ENCODE measurements at places on chromosomes 12 and 14. TPM values are rescaled to one million over a fixed set of nuclear protein-coding genes. Genes with fewer than 3 reads are reported as not detected.

- H3K36me3 ChIP-seq: no peaks in the 10 kb centered on the region
- H3K4me3 ChIP-seq: peak overlapping the region; percentile 64
- 0 out of 2 replicates have a peak, but pooled peaks cover 2% of the 10 kb centered on the region for H3K27me3 ChIP-seq
These were observed 18.8 kb upstream of the NR4A1 start for GRCh38 chr12:52032446-52032803.

DNA sequence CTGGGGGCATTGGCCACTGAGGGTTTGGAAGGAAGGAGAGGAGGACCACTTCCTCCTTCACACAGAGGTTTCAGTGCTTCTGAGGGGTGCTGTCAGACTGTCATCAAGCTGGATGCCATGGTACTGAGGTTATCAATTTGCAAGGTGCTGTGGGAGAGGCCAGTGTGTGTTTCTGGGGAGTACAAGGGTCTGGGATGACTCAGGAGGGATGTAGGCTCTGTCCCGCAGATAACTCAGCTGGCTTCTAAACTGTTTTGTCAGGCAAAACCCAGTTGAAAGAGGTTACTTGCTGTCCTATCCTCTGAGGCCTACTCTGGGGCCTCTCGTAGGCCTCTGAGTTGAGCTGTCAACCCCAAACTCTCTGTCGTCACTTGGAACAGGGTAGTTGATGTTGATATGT, 22.8 kb downstream of the ADCK1 start:
- no peak overlapping the region for H3K27ac ChIP-seq
- H3K4me1 ChIP-seq: no peaks in the 10 kb centered on the region
- no peak overlapping the region for H3K4me3 ChIP-seq
- DNase-seq: no peak
- no peaks in the 10 kb centered on the region for H3K27me3 ChIP-seq

GRCh38 chr12:54929998-54930397, 54.6 kb downstream of the TESPA1 start:
- H3K27ac ChIP-seq: no peak overlapping the region
- no peaks in the 10 kb centered on the region for H3K27me3 ChIP-seq
- DNase-seq: no peak

GRCh38 chr12:15050659-15051058, 77.8 kb downstream of the PDE6H start:
- no peaks in the 10 kb centered on the region for H3K27me3 ChIP-seq
- no peak overlapping the region for H3K4me3 ChIP-seq
- H3K27ac ChIP-seq: no peak overlapping the region

DNA sequence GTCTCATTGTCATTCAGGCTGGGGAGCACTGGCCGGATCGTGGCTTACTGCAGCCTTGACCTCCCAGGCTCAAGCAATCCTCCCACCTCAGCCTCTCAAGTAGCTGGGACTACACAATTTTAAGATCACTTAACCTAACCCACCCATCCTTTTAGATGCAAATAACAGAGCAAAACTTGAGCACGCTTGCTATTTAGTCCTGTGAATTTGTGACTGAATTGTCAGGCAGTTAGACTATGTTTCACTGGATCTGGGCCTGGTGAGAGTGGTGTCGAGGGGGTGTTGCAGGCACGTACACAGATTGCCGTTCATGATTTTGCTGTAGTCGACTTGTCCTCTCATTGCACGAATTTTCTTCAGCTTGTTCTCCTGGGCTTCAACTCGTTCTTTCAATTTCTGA, 38.2 kb downstream of the ZFYVE21 start:
- H3K36me3 ChIP-seq: no peaks in the 10 kb centered on the region
- no peaks in the 10 kb centered on the region for H3K4me1 ChIP-seq
- DNase-seq: no peak
- no peak overlapping the region for H3K27ac ChIP-seq
- H3K4me3 ChIP-seq: no peak overlapping the region

Gene CNTN1
- not detected for total RNA-seq

GRCh38 chr12:106760184-106760531, 14.3 kb upstream of the RIC8B start:
- no peak for DNase-seq
- H3K4me3 ChIP-seq: no peak overlapping the region
- no peaks in the 10 kb centered on the region for H3K27me3 ChIP-seq
- no peaks in the 10 kb centered on the region for H3K4me1 ChIP-seq
- no peak overlapping the region for H3K27ac ChIP-seq

Gene KCNJ8
- total RNA-seq: not detected

DNA sequence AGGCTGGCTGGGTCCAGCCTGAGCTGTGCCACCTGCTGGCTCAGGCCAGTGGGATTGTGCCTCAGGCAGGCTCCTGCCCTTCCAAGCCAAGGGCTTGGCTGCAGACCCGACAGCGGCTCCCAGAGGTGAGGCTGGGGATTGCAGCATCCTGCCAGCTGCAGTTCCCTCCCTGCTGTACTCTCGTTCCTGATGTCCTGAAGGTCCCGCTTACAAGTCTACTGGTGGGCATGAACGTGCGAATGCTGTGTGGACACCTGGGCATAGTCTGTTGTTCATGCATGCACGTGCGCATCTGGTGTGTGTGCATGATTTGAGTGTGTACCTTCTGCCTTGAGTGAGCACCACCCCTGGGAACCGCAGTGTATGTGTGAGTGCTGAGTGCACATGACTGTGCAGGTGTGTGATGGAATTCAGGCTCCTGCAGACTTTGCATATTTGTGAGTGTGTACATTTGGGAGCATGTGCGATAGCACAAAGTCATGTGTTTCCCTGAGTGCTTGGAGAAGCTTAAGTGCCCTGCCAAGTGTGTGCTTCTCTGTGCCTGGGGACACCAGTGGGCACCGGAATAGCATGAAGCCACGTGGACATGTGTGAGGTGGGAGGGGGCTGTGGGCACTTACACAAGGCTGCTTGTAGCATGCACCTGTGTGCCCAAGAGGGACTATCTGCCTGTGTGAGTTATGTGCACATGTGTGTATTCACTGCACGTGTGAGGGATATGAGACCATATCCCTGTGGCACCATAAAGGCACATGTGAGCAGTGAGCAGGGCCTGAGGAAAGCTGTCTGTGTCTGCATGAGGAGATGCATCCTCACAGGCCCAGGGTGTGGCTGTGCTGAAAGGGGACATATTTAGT, 19.3 kb upstream of the KRT7 start:
- H3K4me3 ChIP-seq: no peak overlapping the region
- H3K4me1 ChIP-seq: peaks cover 51% of the 10 kb centered on the region
- peak; percentile 87 for DNase-seq
- H3K36me3 ChIP-seq: no peaks in the 10 kb centered on the region

Gene TAS2R30
- 0.74 TPM for total RNA-seq

- DNase-seq: no peak
- H3K27me3 ChIP-seq: no peaks in the 10 kb centered on the region
- H3K4me1 ChIP-seq: no peaks in the 10 kb centered on the region
- no peak overlapping the region for H3K4me3 ChIP-seq
- H3K27ac ChIP-seq: no peak overlapping the region
- no peaks in the 10 kb centered on the region for H3K36me3 ChIP-seq
These were observed 1493.1 kb upstream of the FLRT2 start for GRCh38 chr14:84036840-84037239.

DNA sequence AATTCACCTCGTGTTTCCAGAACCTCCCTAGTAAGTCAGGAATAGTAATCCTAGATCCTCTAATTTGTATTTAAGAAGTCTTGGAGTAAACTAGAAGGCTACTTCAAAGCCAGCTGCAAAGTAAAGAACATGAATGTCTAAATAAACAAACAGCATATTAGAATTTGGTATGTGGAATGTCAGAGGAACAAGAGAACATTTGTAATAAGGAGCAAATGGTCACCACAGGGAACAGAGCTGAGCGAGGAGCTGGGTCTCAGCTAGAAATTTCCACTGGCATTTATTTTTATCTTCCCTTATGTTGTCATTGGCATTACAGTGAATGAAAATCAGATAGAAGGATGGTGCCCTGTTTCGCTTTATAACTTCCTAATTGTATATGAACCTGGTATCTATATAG, 50.2 kb downstream of the FRMD6 start:
- no peaks in the 10 kb centered on the region for H3K4me1 ChIP-seq
- no peak overlapping the region for H3K4me3 ChIP-seq
- no peak overlapping the region for H3K27ac ChIP-seq
- no peak for DNase-seq
- no peaks in the 10 kb centered on the region for H3K27me3 ChIP-seq

- DNase-seq: no peak
- no peaks in the 10 kb centered on the region for H3K27me3 ChIP-seq
- no peaks in the 10 kb centered on the region for H3K4me1 ChIP-seq
- H3K4me3 ChIP-seq: no peak overlapping the region
These were observed 69.8 kb downstream of the GAS2L3 start for GRCh38 chr12:100643246-100643645.

Gene DIO3
- total RNA-seq: 4.4 TPM

DNA sequence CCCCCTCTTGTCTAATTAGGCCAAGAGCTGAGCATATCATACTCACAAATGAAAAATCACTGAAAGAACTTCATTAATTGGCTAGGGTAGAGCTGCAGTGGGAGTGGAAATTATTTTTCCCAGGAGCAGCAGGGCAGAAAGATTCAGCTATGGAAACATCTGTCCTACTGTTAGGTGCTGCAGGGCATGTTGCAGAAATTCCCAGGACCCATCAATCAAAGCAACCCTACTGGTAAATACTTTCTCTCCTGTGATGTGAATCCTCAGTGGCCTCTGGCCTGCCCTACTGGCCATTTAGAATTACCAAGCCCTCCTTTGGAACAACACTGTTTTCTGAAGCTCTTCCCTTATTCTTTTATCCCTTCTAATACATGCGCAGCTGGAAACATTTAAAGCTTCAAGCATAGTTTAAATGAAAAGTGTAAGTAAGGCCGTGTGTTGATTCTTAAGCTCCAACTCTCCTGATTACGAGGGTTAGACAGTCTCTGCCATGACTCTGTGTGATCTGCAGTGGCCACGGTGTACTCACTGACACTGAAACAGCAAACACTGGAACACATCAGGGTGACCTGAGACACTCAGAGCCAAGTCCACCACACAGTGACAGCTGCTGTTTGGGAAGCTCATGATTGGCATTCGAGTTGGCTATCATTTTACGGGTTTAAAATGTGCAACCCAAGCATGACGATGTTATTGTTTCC, 62.6 kb upstream of the TMCC3 start:
- H3K27me3 ChIP-seq: peaks cover 6% of the 10 kb centered on the region
- no peak for DNase-seq
- H3K4me1 ChIP-seq: no peaks in the 10 kb centered on the region
- H3K36me3 ChIP-seq: no peaks in the 10 kb centered on the region
- no peak overlapping the region for H3K27ac ChIP-seq

- no peaks in the 10 kb centered on the region for H3K36me3 ChIP-seq
- H3K27me3 ChIP-seq: no peaks in the 10 kb centered on the region
- H3K4me3 ChIP-seq: no peak overlapping the region
- DNase-seq: no peak
- no peaks in the 10 kb centered on the region for H3K4me1 ChIP-seq
These were observed 48.3 kb downstream of the DNAI7 start for GRCh38 chr12:25146686-25147085.

Gene RERG
- total RNA-seq: not detected

Gene INSM2
- not detected for total RNA-seq

DNA sequence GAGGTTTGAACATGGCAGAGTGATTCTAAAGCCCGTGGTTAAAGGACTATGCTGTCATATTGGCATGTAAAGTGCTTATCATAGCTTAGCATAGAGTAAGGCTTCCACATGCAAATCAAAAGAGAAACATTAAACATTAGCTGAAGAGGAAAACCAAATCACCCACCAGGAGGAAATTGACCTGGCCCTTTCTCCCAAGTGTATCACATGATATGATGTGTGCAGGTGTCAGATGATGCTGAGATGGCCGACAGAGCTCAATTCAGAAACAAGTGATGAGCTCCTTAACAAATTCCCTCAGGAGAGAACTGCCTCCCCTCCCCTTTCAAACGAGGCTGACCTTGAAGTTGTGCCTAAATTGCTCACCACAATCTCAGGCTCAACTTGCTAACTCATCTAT, 217.1 kb upstream of the BTG1 start:
- H3K27ac ChIP-seq: no peak overlapping the region
- no peak for DNase-seq
- no peak overlapping the region for H3K4me3 ChIP-seq
- no peaks in the 10 kb centered on the region for H3K36me3 ChIP-seq

Gene SERPINA9
- total RNA-seq: not detected

- peaks cover 81% of the 10 kb centered on the region for H3K4me1 ChIP-seq
- H3K27ac ChIP-seq: peak overlapping the region; percentile 88
- H3K27me3 ChIP-seq: no peaks in the 10 kb centered on the region
- H3K36me3 ChIP-seq: no peaks in the 10 kb centered on the region
- H3K4me3 ChIP-seq: no peak overlapping the region
- no peak for DNase-seq
These were observed 3.4 kb downstream of the APOLD1 start for GRCh38 chr12:12788675-12789368.

- no peak overlapping the region for H3K4me3 ChIP-seq
- no peaks in the 10 kb centered on the region for H3K36me3 ChIP-seq
- no peak overlapping the region for H3K27ac ChIP-seq
- DNase-seq: no peak
- no peaks in the 10 kb centered on the region for H3K4me1 ChIP-seq
These were observed 123.1 kb downstream of the GALC start for GRCh38 chr14:87869619-87870583.

Gene SLC10A1
- not detected for total RNA-seq

All from Panc1 (cell line).